ENCODE measurements at places on chromosomes 13 and 19. TPM values are rescaled to one million over a fixed set of nuclear protein-coding genes. Genes with fewer than 3 reads are reported as not detected.

The CYP2A7 gene
- total RNA-seq, result not detected

The CRB3 gene
- total RNA-seq, result not detected

The KCTD15 gene
- 30.2 TPM for total RNA-seq

The ANKRD24 gene
- total RNA-seq, result 1.2 TPM

The ZNF160 gene
- 31.2 TPM for total RNA-seq

The ZNF587 gene
- 31.8 TPM for total RNA-seq

The LRRC8E gene
- 10.7 TPM for total RNA-seq

The ANGPTL4 gene
- 1.9 TPM for total RNA-seq

The C19orf73 gene
- 1.2 TPM for total RNA-seq

The ANGPTL8 gene
- total RNA-seq, result not detected

The SRRM5 gene
- total RNA-seq, result not detected

The RGCC gene
- total RNA-seq, result 17.0 TPM

The ACER1 gene
- total RNA-seq, result not detected

The C19orf53 gene
- total RNA-seq, result 63.3 TPM

The ICAM5 gene
- 1.8 TPM for total RNA-seq

The DMKN gene
- total RNA-seq, result 14.1 TPM

The ZFP28 gene
- total RNA-seq, result 10.5 TPM

All from uterine smooth muscle cell (primary cell).